ENCODE measurements at places on chromosomes 7 and 10.

DNA sequence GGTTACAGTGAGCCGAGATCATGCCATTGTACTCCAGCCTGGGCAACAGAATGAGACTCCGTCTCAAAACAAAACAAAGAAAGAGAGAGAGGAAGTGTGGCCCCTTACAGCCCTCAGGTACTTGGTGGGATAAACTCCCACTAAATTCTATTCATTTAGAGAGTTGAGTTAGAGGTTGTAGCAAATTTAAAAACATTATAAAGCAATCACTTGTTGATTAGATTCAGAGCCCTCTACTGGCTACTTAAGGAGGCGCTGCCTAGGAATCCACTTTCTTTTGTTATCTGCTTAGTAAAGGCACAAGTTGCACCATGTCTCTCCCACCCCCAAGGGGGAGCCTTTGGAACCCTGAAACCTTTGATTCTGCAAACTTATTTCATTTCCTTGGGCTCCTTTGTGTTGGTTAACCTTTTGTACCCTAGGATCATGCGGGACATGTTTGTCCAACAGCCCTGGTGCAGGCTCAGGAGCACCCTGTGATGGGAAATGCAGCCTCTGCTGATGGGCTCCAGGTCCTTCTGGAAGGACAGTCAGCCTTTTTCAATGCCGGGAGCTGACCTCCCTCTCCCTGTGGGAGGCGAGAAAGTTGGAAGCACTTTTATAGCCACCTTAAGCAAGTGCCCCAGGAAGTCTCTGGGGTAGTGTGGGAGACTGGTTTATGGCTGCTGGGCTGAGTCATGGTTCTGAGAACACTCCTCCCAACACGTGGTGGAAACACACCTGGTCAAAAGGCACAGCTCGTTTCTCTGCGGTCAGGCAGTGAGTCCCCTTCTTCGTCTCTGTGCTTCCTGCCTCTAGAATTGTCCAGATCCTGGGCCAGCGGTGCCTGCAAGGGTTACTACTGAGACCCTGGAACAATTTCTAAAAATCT is 2.3 kb downstream of the HKDC1 start:
- peak; percentile 53 for DNase-seq

GRCh38 chr10:34109952-34110702 is 705.0 kb downstream of the PARD3 start:
- peak; percentile 8 for DNase-seq

- no peak for DNase-seq
Measured at GRCh38 chr10:88232983-88233543, 350.1 kb downstream of the RNLS start.

GRCh38 chr7:101535351-101535751 is 93.7 kb downstream of the MYL10 start:
- no peak for DNase-seq

- DNase-seq = no peak
Measured at GRCh38 chr10:107002068-107002467, 162.4 kb downstream of the SORCS1 start.

DNA sequence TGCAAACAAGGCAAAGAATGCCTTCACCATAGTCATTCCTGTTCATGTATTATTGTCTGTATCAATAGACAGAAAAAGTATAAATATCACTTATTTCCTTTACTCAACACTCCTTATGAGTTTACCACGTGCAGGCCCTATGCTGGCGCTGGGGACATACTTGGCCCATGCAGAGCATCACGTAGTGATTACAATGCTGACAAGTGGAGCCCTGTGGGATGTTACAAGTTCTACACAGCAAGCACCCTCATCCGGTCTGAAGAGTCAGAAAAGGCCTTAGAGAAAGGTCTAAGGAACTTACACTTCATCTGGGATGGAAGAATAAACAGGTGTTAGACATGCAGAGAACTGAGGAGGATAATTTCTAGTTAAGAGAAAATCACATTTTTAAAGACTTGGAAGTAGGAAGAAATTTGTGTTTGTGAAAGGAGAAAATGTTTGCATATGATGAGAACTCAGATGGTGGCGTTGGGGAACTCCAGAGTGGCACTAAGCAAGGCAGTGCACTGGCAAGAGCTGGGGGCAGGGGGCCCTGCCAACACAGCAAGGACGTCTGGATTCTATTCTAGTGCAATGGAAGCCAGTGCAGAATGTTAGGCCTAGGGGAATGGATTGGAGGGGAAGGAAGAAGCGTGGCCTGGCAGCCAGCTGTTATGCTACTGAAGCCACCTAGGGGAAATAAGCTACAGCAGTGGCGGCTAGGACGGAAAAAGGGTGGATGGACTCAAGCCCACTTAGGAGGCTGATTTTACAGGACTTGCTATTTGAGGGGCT is 116.2 kb downstream of the ELMO1 start:
- DNase-seq = no peak

GRCh38 chr10:43137717-43138020 is 576 bp upstream of the CSGALNACT2 start:
- DNase-seq = peak; percentile 54

GRCh38 chr10:132828681-132829080 is 42.7 kb upstream of the NKX6-2 start:
- DNase-seq = no peak

DNA sequence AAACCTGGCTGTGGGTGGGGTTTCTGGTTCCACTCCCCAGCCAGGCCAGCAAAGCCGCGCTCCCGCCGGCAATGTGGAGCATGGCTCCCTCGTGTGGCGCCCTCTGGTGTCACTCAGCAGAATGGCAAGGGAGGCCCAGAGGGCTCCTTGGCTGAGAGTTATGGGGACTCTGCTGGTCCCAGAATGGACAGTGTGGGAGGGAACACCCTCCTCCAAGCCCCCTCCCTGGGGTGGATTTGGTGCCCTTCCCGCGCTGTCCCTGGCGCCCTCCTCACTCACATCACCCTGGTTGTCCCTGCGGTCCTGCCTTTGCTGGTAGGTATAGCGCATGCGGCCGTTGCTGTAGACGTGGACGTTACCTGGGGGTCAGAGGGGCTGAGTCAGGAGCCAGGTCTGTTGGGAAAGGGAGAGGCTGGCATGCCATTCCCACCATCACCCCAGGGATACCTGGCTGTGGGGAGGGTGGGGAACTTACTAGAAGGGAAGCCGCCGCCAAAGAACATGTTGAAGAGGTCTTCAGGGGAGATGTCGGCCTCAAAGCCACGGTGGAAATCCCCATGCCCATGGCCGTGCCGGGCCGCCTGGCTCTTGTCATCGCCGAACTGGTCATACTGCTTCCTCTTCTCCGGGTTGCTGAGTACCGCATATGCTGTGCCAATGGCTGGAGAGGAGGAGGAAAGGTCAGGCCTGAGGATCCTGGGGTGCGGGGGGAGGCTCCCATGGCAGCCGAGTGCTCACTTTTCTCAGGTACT is 14.0 kb downstream of the DNAJB12 start:
- peak; percentile 80 for DNase-seq

DNA sequence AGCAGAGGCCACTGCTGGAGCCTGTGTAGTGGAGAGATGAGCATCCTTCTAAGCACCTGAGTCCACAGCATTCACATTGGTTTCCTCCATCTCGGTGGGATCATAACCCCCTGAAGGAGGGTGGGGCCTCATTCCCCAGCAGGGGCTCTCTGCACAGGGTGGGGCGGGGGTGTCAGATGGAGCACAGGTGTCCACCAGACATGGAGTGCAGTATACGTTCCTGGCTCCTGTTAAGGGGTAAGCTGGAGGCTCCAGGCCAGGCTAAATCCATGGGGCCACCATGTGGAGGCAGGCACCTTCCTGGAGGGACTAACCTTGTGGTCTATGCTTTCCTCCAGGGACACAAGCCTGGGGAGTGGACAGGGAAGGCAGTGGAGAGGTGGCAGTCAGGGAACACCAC is 252.6 kb downstream of the GRID1 start:
- no peak for DNase-seq

DNA sequence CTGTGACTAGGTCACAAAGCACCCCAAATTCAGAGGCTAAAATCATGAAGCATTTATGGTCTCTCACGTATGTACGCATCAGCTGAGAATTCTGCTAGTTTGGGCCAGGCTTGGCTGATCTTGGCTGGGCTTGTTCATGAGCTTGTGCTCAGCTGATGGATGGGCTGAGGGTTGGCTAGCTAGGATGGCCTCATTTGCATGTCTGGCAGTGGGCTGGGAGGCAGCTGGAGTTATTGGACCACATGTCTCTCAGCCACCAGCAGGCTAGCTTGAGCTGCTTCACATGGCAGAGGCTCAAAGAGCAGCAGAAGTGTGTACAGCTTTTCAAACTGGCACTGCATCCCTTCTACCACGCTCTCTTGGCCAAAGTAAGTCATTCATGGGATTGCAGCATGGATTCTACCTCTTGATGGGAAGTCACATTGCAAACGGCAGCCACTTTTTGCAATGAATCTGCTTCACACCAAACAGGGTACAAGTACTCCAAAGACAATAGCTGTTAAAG is 770.3 kb downstream of the TYW1 start:
- no peak for DNase-seq

GRCh38 chr10:45376371-45376801 is 2.4 kb downstream of the ALOX5 start:
- DNase-seq = no peak

DNA sequence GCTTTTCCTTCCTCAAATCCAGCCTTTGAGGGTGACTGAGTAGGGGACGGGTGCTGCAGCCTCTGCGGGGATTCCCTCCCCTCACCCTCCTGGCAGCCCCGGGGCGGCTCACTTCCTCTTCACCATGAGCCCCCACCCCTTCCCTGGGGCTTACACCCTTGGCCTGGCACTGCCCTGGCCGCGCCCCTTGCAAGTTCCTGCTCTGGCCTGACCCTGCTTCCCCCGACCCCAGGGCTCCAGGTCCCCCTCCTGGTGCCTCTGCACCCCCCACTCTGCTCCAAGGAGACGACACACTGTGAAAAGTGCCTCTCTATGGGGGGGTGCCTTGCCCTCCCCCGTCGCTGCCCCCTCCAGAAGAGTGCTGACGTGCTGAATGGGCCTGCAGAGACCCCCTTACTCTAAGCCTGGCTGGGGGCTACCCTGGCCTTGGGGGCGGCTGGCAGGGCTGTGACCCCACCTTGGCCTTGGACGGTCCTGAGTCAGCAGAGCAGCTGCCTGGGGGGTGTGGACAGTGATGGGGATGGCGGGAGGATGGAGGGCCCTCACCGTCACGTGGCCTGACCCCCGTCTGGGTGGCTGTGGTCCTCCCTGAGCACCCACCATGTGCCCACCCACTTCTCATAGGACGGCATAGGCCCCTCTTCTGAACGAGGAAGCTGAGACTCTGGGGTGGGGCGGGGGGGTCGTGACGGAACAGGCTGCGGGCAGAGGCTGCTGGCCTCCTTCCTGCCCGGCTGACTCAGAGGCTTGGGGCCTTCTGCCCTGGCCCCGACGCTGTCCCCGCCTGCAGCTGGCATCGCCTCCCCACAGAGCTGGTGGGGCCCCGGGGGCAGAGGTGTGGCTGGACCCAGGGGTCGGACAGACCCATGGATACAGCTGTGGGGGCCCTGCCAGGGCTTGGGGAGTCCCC is 9.8 kb downstream of the LFNG start:
- no peak for DNase-seq

GRCh38 chr10:22500656-22501340 is 155.5 kb downstream of the SPAG6 start:
- no peak for DNase-seq

GRCh38 chr10:29471544-29471859 is 163.3 kb downstream of the SVIL start:
- DNase-seq = no peak

DNA sequence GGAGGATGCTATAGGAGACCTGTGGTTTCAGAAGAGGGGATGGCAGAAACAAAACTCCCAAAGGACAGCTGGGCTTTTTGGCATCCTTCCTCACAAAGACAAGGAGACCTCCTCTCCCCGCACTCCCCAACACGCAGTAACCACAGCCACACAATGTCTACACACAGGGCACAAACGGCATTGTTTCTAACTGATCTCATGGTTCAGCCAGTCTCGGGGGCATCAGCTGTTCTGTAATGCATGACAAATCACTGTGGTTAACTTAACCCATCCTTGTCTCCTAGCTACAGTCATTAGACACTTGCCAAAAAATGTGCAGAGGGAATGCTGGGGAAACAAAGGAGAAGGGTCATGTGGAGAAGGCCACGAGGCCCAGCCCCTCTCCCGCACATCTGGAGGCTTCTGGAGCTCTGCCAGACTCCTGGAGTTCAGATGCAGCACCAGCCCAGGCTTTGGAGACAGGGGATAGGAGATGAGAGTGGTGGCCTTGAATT is 7.6 kb upstream of the ADAMTS14 start:
- no peak for DNase-seq

DNA sequence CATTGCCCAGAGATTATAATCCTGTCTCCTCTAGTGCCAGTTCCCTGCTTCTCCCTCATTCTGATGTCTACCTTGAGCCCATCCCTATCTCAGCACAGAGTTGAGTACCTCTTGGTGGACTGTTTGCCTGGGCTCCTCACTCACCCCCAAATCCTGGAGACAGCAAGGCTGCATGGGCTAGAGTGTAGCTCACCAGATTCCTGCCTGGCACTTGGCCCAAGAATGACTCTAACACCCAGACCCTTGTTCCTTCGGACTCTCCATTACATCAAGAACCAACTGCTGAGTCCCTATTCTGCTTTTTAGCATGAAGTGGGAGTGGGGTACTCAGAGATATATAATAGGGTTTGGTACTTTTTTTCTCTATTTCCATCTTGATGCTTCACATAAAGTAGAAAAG is 22.1 kb downstream of the FAM13C start:
- DNase-seq = no peak

GRCh38 chr10:65491799-65492198 is 1434.0 kb upstream of the LRRTM3 start:
- no peak for DNase-seq

GRCh38 chr10:114388275-114388674 is 16.0 kb downstream of the AFAP1L2 start:
- DNase-seq = no peak

DNA sequence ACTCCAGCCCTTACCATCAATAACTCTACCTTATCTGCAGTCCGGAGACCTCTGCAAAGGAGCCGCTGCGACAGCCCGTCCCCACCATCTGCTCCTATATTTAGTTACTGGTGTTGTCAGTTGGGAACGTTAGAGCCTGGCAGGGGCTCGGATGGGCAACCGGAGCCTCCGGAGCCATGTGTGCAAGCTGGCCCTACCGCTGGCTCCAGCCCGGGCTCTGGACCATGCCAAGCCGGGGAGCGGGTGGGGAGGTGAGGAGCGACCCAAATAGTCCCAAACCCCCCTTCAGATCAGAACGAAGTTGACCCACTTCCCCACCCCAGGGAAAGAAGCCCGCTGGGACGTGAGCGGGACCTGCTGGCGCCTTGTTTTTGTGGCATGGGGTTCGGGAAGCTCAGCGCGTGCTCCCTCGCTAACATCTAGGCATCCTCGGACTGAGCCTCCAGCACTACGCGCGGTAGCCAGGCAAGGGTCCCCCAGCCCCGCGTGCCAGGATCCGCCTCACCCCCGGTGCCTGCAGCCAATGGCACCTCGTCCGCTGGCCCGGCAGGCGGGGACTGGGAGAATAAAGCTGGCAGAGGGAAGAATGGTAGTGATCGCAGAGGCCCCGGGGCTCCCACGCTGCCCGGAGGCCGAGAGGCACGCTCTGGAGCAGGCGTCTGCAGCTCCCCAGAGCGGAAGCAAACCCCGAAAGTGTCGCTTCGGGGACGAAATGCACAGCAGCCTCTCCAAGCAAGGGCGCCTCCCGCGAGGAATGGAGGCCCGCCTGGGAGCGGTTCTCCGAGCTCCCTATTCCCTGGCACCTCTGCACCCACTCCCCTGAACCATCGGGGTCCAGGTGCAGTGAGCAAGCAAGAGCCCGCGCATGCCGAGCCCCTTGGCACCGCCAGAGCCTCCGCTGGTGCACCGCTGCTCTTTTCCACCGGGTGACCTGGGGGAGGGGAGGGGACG is 679 bp downstream of the LRRC20 start:
- peak; percentile 16 for DNase-seq

GRCh38 chr7:134780166-134780828 is 863 bp downstream of the CALD1 start:
- no peak for DNase-seq

Measured in HEK293T (cell line).